ENCODE measurements at places on chromosomes 11 and 22. TPM values are rescaled to one million over a fixed set of nuclear protein-coding genes. Genes with fewer than 3 reads are reported as not detected.

Gene SH3BP1
- total RNA-seq: 16.1 TPM

Gene APOL3
- 26.5 TPM for total RNA-seq

Gene NAV2
- total RNA-seq: 7.9 TPM

Gene KRTAP5-8
- not detected for total RNA-seq

Gene OR5P2
- total RNA-seq: not detected

Gene KCNA4
- total RNA-seq: not detected

Gene SYNGR1
- total RNA-seq: 5.4 TPM

Gene CAT
- 104 TPM for total RNA-seq

Gene CATSPER1
- under 0.01 TPM for total RNA-seq

Gene MUC6
- not detected for total RNA-seq

Gene GRIA4
- total RNA-seq: under 0.01 TPM

Gene CRYBB2
- not detected for total RNA-seq

Gene DLG2
- 3.3 TPM for total RNA-seq

Gene SYT7
- total RNA-seq: 5.5 TPM

Gene TMPRSS4
- 0.17 TPM for total RNA-seq

Gene A4GALT
- total RNA-seq: 24.9 TPM

Gene MYOD1
- total RNA-seq: not detected

Gene SAA1
- total RNA-seq: not detected

Gene RTN4R
- 0.32 TPM for total RNA-seq

Gene EWSR1
- total RNA-seq: 91.2 TPM

Gene SERPIND1
- total RNA-seq: not detected
